CD8-positive, alpha-beta memory T cell (primary cell): ENCODE measurements at places on chromosomes 16 and 17. TPM values are rescaled to one million over a fixed set of nuclear protein-coding genes. Genes with fewer than 3 reads are reported as not detected.

- DNase-seq: peak; percentile 42
Observed at GRCh38 chr17:81285179-81285878, 9.8 kb downstream of the SLC38A10 start.

The ZNF597 gene
- total RNA-seq: 2.4 TPM

- no peak for DNase-seq
Observed at GRCh38 chr17:15437303-15437635, 30.2 kb downstream of the CDRT4 start.

- DNase-seq: no peak
Observed at GRCh38 chr16:12775656-12776236, 27.9 kb downstream of the CPPED1 start.

- DNase-seq: no peak
Observed at GRCh38 chr17:3621146-3621720, 12.0 kb upstream of the TRPV1 start.

- DNase-seq: no peak
Observed at GRCh38 chr16:66502020-66502913, 47.7 kb downstream of the TK2 start.

The NKD1 gene
- 1.2 TPM for total RNA-seq

- DNase-seq: no peak
Observed at GRCh38 chr17:21288571-21289017, 4.1 kb downstream of the MAP2K3 start.

The GPR179 gene
- total RNA-seq: 0.07 TPM

The EPN3 gene
- not detected for total RNA-seq

GRCh38 chr17:82952019-82952418 lies 112.2 kb upstream of the ZNF750 start:
- no peak for DNase-seq

DNA sequence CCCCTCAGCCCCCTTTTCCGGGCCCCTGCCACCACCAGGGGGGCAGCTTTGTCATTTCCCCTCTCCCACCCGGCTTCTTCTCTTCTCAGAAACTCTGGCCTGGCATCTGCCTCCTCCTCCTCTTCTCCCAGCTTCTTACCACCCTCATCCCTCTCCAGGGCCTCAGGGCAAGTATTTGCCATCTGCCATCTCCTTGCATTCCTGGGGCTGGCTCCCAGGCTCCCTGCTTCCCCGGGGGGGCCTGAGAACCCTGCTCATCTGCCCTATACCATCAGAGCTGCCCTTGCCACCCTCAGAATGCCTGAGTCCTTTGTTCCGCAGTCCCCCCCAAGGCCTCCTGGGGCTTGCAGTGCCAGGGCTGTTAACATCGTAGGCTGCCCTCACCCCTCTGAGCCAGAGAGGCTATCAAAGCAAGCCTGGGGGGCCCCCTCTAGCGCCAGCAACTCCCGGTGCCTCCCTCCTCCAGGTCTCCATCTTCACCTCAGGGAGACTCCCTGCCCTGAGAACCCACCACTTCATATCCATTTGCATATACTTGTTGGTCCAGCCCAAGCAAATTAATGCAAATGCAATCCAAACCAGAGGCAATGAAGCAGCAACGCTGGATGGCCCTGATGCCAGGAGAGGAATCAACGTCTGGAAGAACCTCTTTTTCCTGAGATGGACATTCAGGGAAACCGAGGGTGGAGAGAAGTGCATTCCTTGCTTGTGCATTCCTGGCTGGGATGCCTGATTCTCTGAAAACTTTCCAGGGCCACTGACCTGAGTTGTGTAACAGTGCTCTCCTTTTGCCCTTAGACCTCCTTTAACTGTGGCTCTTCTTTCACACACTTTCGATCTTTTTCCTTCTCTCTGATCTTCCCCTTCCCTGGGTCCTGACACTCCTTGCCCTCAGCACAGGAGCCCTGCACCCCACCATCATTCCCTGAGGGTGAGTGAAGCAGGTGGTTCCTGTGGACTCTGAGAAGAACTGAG lies 20.7 kb upstream of the SP2 start:
- DNase-seq: no peak

GRCh38 chr17:78940708-78941107 lies 15.5 kb upstream of the TIMP2 start:
- DNase-seq: no peak

The MYH2 gene
- not detected for total RNA-seq

The G6PC1 gene
- total RNA-seq: not detected

DNA sequence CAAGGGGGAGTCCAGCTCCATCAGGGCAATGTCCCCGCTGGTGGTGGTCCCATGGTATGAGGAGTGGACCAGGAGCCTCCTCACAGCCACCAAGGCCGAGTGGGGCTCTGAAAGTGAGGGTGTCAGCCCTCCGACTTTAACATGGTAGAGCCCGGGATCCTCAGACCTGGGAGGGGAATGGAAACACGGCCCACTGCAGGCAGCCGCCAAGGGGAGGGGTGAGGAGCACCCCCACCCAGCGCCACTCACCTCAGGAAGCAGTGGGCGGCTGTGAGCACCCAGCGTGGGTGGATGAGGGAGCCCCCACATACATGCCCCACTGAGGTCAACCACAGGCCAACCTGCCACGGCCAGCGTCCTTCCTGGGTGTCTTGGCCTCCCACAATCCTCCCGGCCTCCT lies 10.8 kb downstream of the ZG16B start:
- DNase-seq: no peak

- no peak for DNase-seq
Observed at GRCh38 chr16:9144106-9144505, 52.7 kb downstream of the HAPSTR1 start.

The CD300H gene
- total RNA-seq: not detected

DNA sequence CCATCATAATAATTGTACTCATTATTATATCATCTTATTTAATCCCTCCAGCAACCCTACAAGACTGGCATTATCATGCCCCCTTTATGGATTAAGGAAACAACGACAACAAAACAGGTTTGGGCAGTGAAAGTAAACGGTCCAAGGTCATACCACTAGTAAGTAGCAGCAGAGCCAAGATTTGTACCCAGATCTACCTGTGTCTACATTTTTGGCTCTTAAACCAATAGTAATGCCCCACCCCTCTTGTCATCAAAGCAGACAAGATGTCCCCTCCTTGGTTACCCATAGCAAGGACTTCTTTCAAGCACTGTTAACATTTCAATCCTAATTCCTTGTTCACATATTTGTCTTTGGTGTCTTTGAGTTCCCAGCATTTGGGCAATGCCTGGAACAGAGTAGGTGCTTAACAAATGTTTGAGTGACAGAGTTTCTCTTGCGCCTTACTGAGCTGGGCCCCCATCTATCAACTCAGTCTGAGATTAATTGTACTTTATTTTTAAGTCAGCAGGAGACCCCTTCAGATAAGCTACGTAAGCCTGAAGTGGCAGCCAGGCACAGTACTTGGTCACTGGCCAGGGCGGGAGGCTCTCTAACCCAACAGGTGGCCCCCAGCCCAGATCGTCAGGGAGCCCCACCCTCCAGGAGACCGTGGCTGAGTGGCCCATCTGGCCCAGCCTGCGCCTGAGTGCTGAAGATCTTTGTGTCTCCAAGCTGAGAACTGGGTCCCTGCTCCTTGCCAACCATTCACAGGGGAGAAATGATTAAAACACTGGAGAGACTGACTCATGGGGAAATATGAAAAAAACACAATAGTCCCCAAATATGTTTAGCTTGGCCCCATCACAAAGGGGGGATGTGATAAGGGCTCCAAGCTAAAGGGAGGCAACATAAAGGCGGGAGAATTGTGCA lies 75.8 kb downstream of the AXIN2 start:
- DNase-seq: no peak

- DNase-seq: no peak
Observed at GRCh38 chr17:48989100-48989499, 8.1 kb upstream of the IGF2BP1 start.

DNA sequence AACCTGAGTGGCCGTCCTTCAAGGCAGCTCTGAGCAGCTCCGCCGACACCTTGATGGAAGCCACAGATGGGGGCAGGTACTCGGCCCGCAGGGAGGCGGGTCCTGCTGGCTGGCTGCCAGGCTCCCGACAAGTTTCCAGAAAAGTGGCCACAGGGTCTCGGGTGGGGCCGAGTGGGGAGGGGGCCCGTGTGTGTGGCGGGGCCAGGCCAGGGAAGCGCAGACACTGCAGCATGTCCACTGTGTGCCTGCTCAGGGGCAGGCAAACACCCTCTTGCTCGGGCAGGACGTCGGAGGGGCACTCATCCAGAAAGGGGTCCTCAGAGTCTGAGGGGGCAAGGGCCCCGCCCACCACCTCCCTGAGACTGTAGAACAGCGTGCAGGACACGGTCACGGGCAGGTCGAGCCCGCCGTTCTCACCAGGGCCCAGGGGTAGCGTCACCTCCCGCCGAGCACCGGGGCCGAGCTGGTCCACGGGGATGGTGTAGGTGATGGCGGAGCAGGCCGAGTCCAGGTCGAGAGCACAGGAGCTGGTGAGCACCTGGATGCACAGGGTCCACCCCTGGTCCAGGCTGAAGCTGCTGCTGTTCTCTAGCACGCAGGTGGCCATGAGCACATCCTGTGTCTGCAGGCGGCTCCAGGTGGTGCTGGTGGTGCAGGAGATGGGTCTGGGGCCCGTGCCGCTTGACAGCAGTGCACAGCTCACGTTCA lies 5.1 kb downstream of the FAAP100 start:
- no peak for DNase-seq

DNA sequence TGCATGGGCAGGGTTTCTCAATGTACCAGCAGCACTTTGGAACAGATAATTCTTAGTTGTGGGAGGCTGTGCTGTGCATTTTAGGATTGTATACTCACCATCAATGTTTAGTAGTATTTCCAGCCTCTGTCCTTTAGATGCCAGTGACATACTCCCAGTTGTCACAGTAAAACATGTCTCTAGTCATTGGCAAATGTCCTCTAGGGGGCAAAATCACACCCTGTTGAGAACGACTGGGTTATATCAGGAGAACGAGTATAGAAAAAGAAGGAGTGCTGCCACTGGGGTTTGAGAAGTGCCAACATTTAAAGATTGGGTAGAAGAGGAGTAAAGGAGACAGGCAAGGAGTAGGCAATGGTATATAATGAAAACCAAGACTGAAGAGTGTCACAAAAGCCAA lies 37.9 kb upstream of the SMIM36 start:
- DNase-seq: no peak

The SLFN14 gene
- total RNA-seq: 0.16 TPM

DNA sequence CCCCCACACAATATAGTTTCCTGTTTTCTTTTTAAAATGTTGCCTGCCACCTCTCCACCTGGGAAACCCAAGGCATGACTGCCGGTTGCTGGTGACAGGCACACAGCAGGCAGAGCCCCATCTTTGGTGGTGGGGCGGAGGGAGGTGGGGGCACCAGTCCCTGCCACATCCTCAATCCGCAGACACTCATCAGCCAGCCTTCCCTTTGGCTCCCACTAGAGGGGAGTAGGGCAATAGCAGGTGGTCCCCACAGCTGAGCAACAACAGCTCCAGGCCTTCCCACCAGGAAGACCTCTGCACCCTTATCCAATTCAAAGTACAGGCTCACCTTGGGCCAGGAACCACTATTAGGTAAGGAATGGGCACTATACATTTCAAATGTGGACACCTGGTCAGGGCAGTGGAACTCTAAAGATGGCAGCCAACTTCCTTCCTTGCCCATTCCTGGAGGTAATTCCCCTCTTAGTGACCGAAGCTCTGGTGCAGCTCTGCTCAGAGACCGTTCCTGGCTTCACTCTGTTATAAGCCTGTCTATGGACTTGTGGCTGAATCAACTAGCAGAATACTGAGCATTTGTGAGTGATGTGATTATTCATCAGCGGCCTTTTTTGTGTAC lies 13.9 kb downstream of the RECQL5 start:
- DNase-seq: peak; percentile 36

DNA sequence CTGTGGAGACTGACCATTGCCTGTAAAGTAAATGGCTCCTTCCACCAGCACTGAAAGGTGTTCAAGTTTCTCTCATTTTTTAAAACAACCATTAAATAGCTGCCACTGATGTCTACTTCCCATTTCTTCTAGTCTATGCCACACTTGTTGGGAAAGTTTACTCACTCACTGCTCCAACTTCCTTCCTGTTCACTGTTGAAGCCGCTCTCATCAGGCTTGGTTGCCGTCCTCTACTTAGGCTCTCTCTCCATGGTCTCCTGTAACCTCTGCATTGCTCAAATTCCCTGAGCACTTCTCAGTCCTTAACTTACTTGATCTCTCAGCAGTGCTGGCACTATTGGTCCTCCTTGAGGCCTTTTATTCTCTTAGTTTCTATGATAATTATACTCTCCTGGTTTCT lies 32.4 kb downstream of the SNX11 start:
- DNase-seq: no peak

DNA sequence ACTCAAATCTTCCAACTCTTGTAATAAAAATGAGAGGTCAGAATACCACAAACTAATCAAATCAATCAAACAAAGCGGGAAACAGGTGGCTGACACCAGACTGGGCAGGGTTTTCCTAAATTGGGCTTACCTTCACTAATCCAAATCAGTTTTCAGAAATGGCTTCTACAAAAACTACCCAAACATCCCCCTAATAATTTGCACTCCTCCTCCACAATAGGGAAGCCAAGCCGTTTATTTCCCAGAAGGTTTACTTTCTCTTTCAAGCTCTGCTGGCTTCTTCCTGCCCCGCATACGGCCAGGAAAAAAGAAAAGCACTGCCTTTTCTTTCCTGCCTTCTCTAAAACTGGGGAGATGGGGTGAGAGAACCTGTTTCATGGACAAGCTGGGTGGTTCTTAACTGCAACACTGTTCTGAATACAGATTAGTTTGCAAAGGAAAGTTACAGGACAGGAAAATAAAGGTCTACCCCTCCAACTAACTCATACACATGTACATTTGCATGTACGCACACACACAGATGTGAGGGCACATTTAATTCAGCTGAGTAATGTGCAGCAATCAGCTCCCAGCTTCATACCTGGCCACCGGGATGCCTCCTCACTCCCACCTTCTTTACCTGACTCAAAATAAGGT lies 9.2 kb downstream of the STAT3 start:
- no peak for DNase-seq

- DNase-seq: no peak
Observed at GRCh38 chr17:43040655-43041054, 15.6 kb downstream of the RND2 start.

GRCh38 chr17:3976675-3977171 lies 12.5 kb upstream of the ATP2A3 start:
- no peak for DNase-seq

- DNase-seq: no peak
Observed at GRCh38 chr17:78323826-78324390, 36.0 kb downstream of the SOCS3 start.

GRCh38 chr16:84735849-84736586 lies 36.2 kb downstream of the USP10 start:
- no peak for DNase-seq

GRCh38 chr17:55411463-55411855 lies 10.2 kb downstream of the MMD start:
- no peak for DNase-seq

GRCh38 chr16:47511882-47512281 lies 50.8 kb downstream of the PHKB start:
- no peak for DNase-seq

GRCh38 chr16:19980632-19981265 lies 92.9 kb downstream of the GPR139 start:
- no peak for DNase-seq

DNA sequence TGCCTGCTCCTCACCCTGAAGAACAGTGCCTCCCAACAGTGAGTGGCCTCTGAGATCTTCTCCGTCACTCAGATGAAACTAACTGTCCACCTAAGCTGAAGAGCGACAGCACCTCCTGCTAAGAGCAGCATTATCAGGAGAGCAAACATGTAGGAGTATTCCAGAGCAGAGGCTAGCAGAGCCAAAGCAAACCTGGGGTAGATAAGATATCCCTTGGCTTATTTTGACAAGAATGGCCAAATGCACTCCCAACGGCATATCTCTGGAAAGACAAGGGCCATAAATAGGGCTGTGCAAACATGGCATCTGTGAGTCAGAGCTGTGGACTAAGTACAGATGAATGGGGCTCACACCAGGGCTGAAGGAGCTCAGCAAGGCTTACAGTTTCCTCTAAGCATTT lies 96.3 kb downstream of the NDEL1 start:
- DNase-seq: no peak

The CCL13 gene
- not detected for total RNA-seq
